Endothelial cell of coronary artery (primary cell): ENCODE measurements at places on chromosomes 1 and 21. TPM values are rescaled to one million over a fixed set of nuclear protein-coding genes. Genes with fewer than 3 reads are reported as not detected.

Gene HIPK1
- total RNA-seq: 24.6 and 26.7 TPM in 2 replicates

Gene RCSD1
- total RNA-seq: under 0.01 and 0.28 TPM in 2 replicates

Gene WNT4
- 0.09 TPM in 2 replicates for total RNA-seq

Gene CACNA1E
- not detected in 2 replicates for total RNA-seq

Gene SRGAP2C
- 20.7 and 27.5 TPM in 2 replicates for total RNA-seq

Gene ARV1
- total RNA-seq: 11.0 and 11.4 TPM in 2 replicates

Gene DNAJC28
- total RNA-seq: 0.90 and 0.94 TPM in 2 replicates

Gene PEAR1
- total RNA-seq: 11.5 and 23.2 TPM in 2 replicates

Gene FAM110D
- total RNA-seq: 2.5 and 4.0 TPM in 2 replicates

Gene KCNJ9
- not detected in 2 replicates for total RNA-seq

Gene ABCA4
- 2.0 and 4.0 TPM in 2 replicates for total RNA-seq
